EH (cell line): ENCODE measurements at places on chromosomes 6 and 20.

GRCh38 chr6:747921-748320 lies 55.0 kb upstream of the EXOC2 start:
- DNase-seq = no peak

GRCh38 chr6:159646733-159647132 lies 46.3 kb downstream of the SOD2 start:
- DNase-seq = peak; percentile 29

- no peak for DNase-seq
These were observed 87.3 kb downstream of the TOX2 start for GRCh38 chr20:44001667-44002596.

DNA sequence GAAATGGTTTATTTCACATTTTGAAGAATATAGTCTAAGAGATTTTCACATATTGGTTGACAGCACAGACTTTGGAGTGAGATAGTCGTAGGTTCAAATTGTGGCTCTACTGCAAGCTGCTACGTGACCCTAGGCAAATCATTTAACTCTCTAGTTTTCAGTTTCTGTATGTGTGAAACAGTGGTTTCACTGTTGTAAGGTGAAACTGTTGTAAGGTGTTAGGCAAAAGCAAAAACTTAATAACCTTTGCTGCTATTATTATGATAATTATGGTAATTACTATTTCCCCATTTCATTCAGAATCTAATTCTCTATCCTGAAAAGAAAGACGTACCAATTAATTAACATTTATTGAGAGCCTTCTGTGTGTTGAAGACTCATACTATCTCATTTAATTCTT lies 144.2 kb downstream of the REV3L start:
- DNase-seq = no peak

DNA sequence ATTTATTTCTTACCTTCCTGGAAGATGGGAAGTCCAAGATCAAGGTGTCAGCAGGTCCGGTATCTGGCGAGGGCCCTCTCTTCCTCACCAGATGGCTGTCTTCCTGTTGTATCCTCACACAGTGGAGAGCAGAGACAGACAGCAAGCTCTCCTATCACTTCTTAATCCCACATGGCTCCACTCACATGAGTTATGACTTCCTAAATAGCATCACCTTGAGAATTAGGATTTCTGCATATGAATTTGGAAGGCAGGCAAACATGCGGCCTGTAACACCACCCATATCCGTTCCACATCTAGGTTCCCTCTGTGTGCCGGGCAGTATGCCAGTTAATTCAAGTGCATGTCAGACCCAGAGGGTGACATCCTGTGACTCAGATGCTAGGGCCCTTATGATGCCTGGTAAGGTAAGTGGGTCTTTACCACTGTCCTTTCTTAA lies 2.1 kb downstream of the RAET1E start:
- peak; percentile 88 for DNase-seq

DNA sequence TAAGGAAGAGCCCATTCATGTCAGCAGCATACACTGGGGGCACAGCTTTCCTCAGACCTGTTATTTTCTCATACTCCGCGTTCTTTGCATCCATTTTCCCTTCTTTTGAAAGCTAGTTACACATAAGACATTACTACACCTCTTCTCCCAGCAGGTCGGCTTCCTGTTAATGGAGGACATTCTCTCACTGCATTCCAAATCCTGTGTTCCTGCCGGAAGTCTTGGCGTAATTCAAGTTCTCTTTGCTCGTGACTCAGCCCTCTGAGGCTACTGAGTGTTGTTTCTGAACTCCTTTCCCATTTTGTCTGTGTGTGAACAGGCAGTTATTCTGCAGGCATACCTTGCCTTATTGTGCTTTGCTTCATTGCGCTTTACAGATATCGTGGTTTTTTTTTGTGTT lies 97.5 kb upstream of the ZBTB24 start:
- peak; percentile 23 for DNase-seq

- DNase-seq = no peak
These were observed 83.2 kb downstream of the LAMP5 start for GRCh38 chr20:9597547-9597946.

DNA sequence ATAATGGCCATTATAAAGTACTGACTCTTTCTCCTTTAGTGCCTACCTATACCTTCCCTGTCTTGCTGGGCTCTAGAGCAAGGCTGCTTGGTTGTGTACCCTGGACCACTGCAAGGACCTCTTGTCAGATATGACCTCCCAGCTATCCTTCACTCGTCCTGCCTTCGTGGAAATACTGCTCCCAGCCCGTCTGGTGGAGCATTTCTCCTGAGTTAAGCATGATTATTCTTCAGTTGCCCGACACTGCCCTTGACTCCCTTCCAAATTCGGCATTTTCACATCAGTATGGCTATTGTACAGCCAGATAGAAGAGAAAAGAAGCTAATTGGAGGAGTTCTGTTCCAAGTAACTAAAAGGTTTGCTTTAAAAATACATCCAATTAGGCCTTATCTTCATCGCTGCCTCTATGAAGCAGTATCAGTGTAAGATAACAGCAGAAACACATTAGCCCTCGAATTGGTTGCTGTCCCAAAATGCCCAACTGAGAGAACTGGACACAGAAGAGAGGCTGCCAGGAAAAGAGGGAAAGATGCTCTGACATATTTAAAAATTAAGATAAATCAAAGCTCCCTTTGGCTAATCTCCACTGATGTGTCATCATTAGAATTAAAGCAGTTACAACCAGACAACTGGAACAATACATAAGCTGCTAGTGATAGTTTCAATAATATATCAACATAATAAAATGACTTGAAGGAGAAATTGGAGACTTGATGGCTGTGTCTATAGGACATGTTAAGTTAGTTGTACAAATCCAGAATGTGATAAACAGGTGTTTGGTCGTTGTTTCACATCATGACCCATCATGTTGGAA lies 54.4 kb downstream of the OPRM1 start:
- no peak for DNase-seq

- DNase-seq = no peak
These were observed 674 bp upstream of the GNMT start for GRCh38 chr6:42959917-42960242.

GRCh38 chr20:11162026-11162775 lies 488.4 kb upstream of the JAG1 start:
- no peak for DNase-seq

DNA sequence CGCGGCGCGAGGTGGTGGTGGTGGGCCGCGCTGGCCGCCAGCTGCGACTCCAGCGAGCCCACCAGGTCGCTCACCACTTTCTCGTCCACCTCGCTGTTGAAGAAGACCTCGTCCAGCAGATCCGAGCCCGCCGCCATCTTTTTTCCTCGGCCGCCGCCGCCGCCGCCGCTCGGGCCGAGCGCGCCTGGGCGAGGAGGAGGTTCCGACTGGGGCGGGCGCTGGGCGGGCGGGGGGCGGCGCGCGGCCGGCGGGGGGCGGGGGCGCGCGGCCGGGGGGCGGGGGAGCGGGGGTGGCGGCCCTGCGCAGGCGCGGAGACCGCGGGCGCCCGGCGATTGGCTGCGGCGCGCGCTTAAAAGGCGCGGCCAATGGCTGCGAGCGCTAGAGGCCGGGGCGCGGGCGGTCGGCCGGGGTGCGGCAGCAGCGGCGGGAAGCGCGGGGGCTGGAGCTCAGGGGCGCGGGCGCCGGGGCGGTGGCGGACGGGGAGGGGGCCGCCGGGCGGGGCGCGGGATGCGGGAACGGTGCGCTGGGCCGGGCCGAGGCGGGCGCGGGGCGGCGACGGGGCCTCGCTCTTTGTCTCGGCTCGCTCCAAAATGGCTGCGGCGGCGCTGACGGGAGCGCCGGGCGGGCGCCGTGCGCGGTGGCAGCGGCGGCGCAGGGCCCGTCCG lies at the start of gene TAF4:
TAF4 (minus strand) TSS at position 208 of the 665 bp plus-strand sequence; CDS start at position 137, 71 bp downstream.
- DNase-seq = peak; percentile 72

DNA sequence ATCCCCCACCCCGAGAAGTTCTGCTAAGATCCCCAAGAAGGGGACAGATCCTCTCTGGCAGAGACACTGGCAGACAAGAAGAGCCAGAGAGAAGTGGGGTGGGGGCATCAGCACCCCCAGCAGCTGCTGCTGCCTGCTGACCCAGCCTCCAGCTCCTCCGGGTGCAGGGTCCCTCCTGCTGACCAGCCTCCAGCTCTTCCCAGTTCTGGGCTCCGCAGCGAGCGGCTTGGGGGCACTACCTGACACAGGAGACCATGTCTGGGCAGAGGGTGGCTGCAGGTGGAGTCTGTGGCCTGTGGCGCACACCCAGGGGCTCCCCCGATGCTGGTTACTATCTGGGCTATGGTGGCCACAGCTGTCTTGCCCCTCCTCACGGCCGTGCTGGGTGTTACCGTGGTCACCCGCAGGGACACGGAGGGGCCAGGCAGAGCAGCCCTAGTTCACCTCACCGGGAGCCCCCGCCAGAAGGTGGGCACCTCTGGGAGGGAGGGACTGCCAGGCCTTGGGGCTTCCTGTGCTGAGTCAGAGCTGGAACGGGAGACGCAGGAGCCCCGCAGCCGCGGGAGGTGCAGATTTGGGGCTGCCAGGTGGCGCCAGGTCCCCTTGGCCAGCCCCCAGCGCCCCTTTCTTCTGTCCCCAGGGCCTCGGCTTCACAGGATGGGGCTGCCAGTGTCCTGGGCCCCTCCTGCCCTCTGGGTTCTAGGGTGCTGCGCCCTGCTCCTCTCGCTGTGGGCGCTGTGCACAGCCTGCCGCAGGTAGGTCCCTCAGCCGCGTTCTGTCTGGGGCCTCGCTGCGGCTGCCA lies 630 bp downstream of the LIME1 start:
- DNase-seq = no peak

DNA sequence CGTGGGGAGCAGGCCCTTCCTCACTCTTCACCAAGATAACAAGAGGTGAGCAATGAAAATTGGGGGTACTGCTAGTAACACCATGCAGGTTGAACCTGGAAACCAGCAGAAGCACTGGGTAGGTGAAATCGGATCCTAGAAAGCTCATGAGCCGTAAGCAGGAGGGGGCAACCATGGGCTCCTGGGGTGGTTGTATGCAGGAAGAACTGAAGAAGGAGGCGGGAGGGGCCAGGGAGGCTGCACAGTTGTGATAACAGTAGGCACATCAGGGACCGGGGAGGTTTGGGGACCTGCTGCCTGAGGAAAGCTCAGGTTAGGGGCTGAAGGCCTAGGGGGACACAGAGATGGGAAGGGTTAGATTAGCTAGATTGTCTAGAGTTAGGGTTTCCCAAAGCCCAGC lies 5.6 kb upstream of the LY6G5C start:
- no peak for DNase-seq

DNA sequence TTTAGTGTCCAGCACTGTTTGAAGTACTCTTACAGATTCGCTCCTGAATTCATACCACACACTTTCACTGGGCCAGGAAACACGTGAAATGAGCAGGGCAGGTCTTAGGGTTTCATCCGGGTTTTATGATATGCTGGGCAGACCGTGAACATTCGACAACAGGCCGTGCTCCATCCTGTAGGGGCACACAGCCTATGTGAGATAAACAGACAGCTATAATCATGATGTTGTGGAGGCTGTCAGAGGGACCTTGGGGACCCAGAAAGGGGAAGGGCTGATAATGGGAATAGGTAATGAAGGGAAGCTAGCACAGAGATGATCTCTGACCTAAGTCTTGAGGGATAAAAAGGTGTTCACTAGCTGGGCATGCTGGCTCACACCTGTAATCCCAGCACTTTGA lies 110.4 kb downstream of the RIN2 start:
- DNase-seq = no peak

DNA sequence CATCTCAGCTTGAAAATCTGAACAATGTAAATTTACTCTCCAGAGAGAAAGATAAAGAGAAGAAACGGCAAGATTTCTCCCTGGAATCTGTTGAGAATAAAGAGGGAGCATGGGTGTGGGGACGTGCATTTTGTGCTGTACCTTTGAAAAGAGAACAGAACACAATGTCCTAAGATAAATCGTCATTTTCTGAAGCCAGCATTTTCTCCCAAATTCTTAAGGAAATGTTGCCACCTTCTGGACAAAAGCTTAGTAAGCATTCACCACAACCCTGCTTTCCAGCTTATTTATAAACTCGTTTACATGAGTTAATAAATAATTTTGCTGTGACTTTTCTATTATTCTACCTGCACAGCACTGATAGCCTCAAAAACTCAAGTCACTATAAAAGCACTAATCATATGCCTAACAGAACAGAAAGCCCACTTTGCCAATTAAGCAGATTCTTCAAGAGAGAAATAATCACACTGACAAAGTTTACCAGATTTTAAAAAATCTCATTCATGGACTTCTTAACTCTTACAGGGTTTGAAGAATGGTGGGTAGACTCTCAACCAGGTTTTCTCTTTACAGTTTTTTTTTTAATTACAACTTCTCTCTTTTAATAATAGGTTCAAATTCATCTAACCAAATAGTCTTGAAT lies 155.8 kb downstream of the MBOAT1 start:
- peak; percentile 45 for DNase-seq

GRCh38 chr20:15239542-15240206 lies 902.3 kb upstream of the FLRT3 start:
- DNase-seq = no peak

GRCh38 chr20:57200882-57201695 lies 65.4 kb downstream of the BMP7 start:
- no peak for DNase-seq

- DNase-seq = peak; percentile 22
These were observed 24.5 kb upstream of the MYCT1 start for GRCh38 chr6:152673236-152673635.

DNA sequence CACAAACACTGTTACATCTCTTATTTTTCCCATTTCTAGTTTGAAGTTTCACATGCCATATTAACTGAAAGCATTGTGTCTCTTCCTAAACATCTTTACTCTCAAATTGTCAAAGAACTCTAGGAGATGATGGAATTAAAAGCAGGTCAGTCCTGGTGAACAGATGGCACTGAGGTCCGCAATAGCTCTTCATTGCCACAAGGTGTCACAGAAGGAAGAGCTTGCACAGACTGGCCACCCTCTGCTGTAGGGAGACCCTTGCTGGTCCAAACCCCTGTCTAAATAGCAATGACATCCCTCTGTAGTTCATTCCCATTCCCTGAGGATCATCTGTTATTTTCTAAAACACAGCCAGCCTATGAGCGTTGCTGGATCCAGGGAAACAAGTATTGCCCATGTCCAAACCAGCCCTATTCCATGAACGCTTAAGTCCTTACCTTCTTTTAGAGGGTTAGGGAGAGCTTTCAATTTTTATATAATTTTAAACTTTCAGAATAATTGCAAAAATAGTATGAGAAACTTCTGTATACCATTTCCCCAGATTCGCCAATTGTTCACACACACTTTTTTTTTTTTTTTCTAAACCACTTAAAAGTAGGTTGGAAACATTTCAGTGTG lies 10.1 kb upstream of the HDAC2 start:
- peak; percentile 41 for DNase-seq

DNA sequence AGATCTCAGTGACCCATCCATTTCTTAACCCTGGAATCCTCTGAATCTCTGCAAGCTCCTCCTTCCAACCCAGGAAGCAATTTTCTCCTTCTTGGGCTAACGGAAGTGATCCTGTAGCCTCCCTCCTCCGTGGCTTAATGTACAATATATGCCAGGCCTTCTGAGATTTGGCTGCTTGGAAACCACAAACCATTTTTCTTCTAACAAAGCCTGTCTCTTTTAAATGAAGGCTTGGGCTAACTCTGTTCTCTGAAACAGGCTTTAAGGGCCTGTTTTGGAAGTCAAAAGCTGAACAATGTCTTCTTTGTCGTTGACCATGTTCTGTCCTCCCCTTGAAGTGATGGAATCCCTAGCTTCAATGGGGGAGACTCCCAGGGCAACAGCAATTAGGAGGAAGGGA lies 14.9 kb downstream of the FYN start:
- DNase-seq = no peak
